ENCODE measurements at places on chromosomes 7 and 10. TPM values are rescaled to one million over a fixed set of nuclear protein-coding genes. Genes with fewer than 3 reads are reported as not detected.

DNA sequence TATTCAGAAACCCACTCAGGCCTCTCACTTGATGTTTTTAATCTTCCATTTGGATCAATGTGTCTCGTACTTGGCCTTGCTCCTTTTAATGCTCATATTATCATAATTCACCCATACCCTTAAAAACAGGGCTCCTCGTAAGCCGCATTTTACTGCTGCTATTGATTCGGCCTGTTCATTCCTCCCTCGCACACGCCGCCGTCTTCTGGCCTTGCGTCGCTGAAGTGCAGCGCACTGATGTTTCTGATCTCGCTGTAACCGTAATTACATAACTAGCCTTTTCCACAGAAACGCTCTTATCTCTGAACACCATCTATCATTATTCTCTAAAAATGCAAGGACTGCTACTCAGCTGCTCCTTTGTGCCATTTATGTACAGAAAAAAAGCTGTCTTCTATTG is 544.5 kb upstream of the FOXK1 start:
- no peaks in the 10 kb centered on the region for H3K36me3 ChIP-seq
- no peak overlapping the region for H3K27ac ChIP-seq
- no peak overlapping the region for H3K4me3 ChIP-seq

DNA sequence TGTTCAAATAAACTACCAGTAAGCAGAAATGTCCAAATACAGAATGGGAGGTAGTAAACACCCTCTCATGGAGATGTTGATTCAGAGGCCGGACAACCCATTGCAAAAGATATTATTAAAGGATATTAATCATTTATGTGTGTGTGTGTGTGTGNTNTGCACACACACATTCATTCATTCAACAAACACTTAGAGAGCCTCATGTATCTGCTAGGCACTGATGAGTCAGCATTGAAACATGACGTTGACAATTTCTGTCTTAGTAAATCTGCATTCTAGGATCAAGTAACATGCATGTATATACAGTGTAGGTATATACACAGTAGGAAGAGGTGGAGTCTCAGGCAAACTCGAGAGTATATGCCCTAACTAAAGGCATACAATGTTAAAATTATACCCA is 187.0 kb downstream of the ZNF365 start:
- H3K4me3 ChIP-seq, result no peak overlapping the region
- no peaks in the 10 kb centered on the region for H3K27me3 ChIP-seq
- no peak overlapping the region for H3K27ac ChIP-seq
- no peaks in the 10 kb centered on the region for H3K36me3 ChIP-seq
- no peaks in the 10 kb centered on the region for H3K4me1 ChIP-seq

- no peaks in the 10 kb centered on the region for H3K36me3 ChIP-seq
- DNase-seq, result no peak
- no peak overlapping the region for H3K27ac ChIP-seq
- H3K27me3 ChIP-seq, result no peaks in the 10 kb centered on the region
- H3K4me3 ChIP-seq, result no peak overlapping the region
Measured at GRCh38 chr10:129719889-129720590, 244.0 kb downstream of the EBF3 start.

GRCh38 chr7:31373337-31374289 is 33.1 kb upstream of the NEUROD6 start:
- H3K4me3 ChIP-seq, result no peak overlapping the region
- H3K4me1 ChIP-seq, result no peaks in the 10 kb centered on the region
- peak; percentile 62 for DNase-seq
- no peaks in the 10 kb centered on the region for H3K36me3 ChIP-seq
- H3K27ac ChIP-seq, result no peak overlapping the region
- peaks cover 58% of the 10 kb centered on the region for H3K27me3 ChIP-seq

DNA sequence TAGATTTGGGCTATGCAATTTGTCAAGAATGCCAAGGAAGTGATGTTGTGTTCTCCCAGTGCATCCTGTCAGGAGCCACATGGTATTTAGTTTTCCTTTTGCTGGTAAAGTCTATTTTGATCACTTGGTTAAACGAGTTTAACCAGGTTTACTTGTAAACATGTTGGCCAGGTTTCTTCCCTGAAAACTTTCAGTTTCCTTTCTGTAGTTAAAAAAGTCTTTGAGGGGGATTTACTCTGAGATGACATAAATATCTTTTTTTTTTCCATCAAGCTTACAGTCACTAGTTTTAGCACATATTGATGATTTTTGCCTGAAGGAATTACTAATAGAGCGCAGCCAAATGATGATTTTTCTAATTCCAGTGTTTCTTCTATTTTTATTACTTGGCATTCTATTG is 320.5 kb downstream of the PHF14 start:
- H3K4me1 ChIP-seq, result 0 out of 2 replicates have a peak, but pooled peaks cover 7% of the 10 kb centered on the region
- no peak overlapping the region for H3K4me3 ChIP-seq
- H3K36me3 ChIP-seq, result no peaks in the 10 kb centered on the region
- H3K27me3 ChIP-seq, result no peaks in the 10 kb centered on the region
- H3K27ac ChIP-seq, result no peak overlapping the region

- H3K4me3 ChIP-seq, result no peak overlapping the region
- H3K27ac ChIP-seq, result no peak overlapping the region
Measured at GRCh38 chr10:58967551-58968388, 208.7 kb upstream of the PHYHIPL start.

Gene GNGT1
- total RNA-seq, result not detected

All from PC-9 (cell line).